ENCODE measurements at places on chromosomes 6 and 20.

DNA sequence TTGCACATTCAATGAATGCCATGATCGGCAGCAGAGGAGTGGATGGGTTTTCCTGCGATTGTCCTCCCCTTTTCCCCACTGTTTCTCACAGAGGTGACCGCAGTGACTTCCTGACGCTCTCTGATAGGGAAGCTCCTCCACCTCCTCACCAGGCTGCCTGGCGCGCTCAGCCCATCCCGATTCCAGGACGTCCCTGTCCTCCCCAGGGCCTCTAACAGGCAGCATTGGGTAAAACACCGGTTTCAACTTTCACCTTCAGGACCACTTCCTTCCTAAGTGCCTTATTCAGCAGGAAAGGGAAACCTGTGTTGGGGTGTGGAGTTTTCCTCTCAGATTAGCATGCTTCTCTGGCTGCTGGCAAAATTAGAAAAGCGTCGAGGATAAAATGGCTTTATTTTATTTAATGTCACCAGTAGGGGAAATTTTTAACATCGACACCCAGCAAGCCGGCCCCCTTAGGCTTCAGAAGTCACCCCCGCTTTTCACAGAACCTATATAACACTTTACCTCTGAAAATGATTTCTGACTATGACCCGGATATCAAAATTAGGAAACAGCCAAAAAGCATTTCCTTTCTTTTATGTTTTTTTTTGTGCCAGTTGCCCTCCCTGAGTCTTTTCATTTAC is 570.4 kb upstream of the GJE1 start:
- DNase-seq, result no peak

GRCh38 chr6:37630281-37630799 is 67.3 kb downstream of the MDGA1 start:
- DNase-seq, result peak; percentile 98

DNA sequence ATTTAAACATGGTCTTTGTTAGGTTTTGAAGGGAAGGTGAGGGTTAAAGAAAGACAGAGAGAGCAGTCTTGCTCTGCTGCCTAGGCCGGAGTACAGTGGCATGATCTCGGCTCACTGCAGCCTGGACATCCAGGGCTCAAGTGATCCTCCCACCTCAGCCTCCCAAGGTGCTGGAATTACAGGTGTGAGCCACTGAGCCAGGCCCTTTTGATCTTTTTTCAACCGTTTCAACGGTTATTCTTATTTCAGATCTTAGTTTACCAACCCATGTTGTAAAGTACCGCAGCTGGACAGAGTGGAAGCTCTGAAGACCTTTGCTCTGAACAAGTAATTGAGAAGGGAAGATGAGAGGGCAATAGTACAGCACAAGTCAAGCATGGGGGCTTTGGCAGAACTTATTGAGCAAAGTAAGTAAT is 1.2 kb upstream of the SRPK1 start:
- DNase-seq, result no peak

- no peak for DNase-seq
These were observed 27.3 kb upstream of the RPP40 start for GRCh38 chr6:5031150-5031549.

DNA sequence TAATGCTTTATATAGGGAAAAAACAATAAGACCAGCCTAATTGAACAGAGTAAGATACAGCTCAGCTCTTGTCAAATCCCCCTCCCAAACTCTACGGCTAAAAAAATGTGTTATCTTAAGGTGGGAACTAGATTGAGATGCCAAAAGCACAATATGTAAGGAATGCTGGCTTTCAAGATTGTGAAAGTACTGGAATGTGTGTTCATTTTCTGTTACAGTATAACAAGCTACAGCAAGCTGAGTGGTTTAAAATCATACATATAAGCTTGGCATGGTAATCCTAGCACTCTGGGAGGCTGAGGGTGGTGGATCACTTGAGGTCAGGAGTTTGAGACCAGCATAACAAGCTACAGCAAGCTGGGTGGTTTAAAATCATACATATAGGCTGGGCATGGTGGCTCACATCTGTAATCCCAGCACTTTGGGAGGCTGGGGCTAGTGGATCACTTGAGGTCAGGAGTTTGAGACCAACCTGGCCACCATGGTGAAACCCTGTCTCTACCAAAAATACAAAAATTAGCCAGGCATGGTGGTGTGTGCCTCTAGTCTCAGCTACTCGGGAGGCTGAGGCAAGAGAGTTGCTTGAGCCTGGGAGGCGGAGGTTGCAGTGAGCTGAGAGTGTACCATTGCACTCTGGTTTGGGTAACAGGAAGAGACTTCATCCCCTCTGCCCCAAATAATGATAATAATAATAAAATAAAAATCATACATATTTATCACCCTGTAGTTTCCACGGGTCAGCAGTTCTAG is 297.7 kb downstream of the DOK5 start:
- no peak for DNase-seq

DNA sequence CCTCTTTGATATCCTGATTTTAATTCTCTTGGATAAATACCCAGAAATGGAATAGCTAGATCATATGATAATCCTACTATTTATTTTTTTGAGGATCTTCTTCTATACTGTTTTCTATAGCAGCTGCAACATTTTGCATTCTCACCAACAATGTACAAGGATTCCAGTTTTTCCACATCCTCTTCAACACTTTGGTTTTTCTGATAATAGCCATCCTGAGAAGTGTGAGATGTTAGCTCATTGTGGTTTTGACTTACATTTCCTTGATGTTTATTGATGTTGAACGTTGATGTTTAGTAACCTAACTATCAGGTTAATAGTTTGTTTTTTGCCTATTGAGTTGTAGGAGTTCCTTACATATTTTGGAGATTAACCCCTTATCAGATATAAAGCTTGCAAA is 217.3 kb downstream of the LRFN2 start:
- no peak for DNase-seq

DNA sequence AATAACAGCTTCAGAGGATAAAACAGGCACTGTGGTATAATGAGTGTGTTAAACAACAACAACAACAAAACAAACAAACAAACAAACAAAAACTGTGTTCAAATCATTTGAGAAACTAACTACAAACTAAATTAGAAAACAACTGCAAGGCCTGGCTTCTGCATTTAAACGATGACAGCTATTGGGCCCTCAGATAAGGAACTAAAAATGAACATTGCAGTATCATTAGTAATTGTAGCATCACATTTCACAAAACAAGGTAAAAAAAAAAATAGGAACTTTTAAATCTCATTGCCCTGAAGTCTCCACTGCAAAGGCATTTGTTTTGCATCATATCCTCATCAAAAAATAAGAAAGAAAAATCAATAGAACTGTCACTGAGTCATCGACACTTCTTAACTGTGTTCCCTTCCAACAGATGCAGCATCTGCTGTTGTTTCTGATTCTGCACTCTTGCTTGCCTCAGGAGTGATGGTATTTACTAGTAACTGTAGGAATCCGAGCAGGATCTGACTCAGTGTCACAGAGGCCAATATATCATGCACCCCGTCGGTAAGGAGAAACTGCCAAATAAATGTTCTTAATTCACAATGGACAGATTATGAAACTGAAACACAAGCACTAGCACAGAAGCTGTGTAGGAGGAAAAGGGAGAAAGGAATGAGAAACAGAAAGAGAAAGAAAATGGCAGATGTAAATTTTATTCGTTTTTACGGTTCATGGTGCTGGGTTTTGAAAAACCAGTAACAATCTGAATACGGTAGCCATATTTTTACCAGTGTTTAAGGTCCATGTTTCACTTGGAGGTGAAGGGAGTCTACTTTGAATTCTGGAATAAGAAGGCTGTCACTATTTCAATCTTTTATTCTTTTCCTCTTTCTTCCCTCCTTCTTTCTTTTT is 365.7 kb upstream of the EPHA7 start:
- DNase-seq, result peak; percentile 68

- no peak for DNase-seq
These were observed 109.9 kb upstream of the MCHR2 start for GRCh38 chr6:100103931-100104330.

GRCh38 chr20:32484225-32484957 is 100.7 kb downstream of the NOL4L start:
- no peak for DNase-seq

DNA sequence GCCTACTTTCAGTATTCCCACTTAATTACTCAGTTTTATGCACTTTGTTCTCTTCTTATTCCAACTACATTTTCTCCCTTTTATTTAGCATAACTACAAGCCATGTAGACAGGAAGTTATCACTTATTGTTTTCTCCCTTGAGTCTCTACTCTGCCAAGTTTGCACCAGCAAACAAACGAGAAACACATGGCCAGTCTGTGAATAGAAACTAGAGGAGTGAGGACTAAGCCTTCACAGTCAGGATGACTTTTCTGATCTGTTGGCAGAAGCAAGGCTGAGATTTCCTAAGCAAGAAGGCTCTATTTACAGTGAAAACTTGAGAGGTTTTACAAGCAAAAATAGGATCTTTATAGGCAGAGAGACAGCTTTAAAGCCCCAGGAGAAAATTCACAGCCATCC is 69.8 kb upstream of the TINAG start:
- DNase-seq, result no peak

GRCh38 chr20:59661153-59661552 is 56.8 kb downstream of the PHACTR3 start:
- DNase-seq, result no peak

- DNase-seq, result no peak
These were observed 211.2 kb downstream of the PHACTR1 start for GRCh38 chr6:12927746-12928145.

DNA sequence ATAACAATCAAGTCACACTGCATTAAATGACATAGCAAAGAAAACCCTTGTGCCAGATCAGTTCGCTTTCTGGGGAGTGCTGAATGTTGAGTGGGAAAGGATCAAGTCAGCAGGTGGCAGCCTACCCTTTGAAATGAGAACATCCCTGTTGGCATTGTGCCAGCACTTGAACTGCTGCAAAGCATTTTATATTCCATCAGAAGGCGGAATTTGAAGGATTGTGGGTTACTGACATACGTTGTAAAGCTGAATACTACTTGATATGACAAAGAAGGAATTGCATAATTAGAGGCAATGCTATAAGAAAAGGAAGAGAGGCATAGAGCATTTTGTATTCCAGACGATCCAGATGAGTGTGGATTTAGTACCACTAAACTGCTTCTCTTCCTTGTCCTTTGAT is 26.5 kb downstream of the BCKDHB start:
- no peak for DNase-seq

- DNase-seq, result no peak
These were observed 95.2 kb downstream of the EDN1 start for GRCh38 chr6:12385316-12385715.

- DNase-seq, result no peak
These were observed at the start of gene FNDC1 for GRCh38 chr6:159169193-159169555. TSS of gene FNDC1 (plus strand) at chr6:159169400. CDS start at chr6:159169597, 197 bp downstream.

DNA sequence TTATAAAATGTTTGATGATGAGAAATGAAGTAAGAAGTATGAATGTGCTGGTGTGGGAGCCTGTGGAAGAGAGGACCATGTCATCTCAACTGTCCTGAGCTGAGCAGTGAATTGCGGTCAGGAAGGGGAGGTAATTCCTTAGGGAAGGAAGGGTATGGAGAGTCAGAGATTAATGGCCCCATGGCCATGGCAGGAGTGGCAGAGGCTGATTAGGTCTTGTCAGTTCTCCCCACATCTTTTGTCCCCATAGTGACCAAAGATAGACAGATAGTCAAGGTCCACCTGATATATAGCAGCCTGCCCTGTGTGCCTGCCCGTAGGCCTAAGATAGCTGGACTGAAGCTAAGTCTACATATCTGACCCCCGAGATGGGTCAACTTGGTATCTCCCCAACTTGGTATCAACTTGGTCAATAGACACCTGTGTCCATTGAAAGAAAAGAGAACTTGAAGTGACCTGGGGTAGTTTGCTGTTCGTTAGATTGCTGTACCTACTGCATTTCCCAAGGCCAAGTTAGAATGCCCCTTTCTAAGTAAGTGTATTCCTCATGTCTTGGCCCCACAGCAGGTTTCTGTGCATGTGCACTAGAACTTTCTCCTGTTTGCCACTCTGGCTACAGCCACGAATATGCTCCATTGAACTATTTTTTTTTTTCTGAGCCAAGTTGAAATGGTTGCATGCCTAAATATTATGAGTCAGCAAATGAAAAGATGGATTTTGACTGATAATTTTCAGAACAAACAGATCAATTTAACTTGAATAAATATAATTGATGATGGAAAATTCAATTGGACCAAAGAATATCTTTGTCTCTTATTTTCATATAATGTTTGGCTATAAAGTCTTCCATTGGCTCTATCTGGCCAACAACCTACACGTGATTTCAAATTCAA is 143.4 kb downstream of the ISM1 start:
- no peak for DNase-seq

GRCh38 chr20:17594443-17594842 is 24.6 kb downstream of the DSTN start:
- DNase-seq, result peak; percentile 34

DNA sequence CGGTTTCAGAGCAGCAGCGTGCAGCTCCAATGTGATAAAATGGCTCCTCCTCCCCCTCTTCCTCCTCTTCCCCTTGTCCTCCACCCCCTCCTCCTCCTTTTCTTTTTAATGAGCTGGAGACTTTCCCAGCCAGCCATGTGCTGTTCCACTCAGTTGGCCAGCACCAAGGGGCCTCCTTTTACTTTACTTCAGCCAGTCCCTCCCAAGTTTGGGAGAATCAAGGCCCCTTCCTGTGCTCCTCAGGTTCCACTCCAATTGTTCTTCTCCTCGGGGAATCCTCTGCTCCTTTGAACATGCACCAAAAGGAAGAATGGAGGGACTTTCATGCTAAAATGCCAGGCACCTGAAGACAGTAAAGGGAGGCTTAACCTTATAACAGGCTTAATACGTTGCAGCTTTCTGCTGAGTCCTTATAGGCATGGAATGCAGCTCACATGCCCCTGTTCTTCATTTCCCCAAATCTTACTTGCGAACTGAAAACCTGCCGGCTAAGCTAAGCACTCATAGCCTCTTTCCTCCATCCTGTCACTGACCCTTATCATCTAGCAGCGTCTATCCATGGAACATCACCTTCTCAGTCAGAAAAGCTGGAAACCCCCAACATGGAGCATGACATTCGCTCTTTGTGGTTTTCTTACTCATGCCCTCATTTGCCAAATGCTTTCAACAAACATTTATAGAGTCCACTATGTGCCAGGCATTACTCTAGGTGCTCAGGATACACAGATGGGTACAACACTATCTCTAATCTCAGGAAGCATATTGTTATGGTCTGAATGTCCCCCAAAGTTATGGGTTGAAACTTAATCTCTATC is 170.6 kb downstream of the PHACTR1 start:
- no peak for DNase-seq

DNA sequence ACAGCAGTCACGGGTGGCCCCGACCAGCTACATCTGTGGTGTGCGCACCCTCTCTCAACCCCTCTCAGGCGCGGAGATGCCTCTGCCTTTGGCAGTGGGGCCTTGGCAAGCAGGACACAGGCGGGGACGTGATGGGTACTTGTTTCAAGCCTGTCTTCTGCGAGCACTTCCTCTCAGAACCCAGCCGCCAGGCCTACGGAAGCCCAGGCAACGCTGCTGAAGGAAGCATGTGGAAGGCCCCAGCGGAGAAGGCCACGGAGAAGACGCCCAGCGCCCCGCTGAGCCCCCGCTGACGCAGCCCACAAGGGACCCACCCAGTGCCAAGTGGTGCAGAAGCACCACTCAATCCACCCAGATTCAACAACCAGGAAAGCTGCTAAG is 13.0 kb downstream of the SERPINB6 start:
- DNase-seq, result no peak

- DNase-seq, result no peak
These were observed 121.6 kb downstream of the ADGRB3 start for GRCh38 chr6:68756454-68757375.

- DNase-seq, result no peak
These were observed 290.4 kb downstream of the EYS start for GRCh38 chr6:65416621-65417020.

All from non-pigmented ciliary epithelial cell (primary cell).